ENCODE measurements at places on chromosomes 7 and 10.

- no peak for DNase-seq
Measured at GRCh38 chr10:130956251-130956650, 355.3 kb downstream of the TCERG1L start.

- DNase-seq: no peak
Measured at GRCh38 chr10:113305871-113306270, 247.0 kb upstream of the HABP2 start.

GRCh38 chr10:62498271-62498670, 124.1 kb downstream of the ZNF365 start:
- DNase-seq: no peak

GRCh38 chr7:111324228-111324627, 233.3 kb downstream of the LRRN3 start:
- no peak for DNase-seq

GRCh38 chr10:132806561-132807003, 20.6 kb upstream of the NKX6-2 start:
- DNase-seq: no peak

GRCh38 chr10:121078036-121078435, 226.9 kb downstream of the WDR11 start:
- no peak for DNase-seq

GRCh38 chr7:40579401-40579800, 444.6 kb downstream of the SUGCT start:
- DNase-seq: no peak

GRCh38 chr7:110827936-110828335, 263.0 kb upstream of the LRRN3 start:
- DNase-seq: no peak

GRCh38 chr10:62684911-62685310, 119.6 kb upstream of the ADO start:
- no peak for DNase-seq

- peak; percentile 87 for DNase-seq
Measured at GRCh38 chr7:16484453-16485158, 19.1 kb upstream of the SOSTDC1 start.

DNA sequence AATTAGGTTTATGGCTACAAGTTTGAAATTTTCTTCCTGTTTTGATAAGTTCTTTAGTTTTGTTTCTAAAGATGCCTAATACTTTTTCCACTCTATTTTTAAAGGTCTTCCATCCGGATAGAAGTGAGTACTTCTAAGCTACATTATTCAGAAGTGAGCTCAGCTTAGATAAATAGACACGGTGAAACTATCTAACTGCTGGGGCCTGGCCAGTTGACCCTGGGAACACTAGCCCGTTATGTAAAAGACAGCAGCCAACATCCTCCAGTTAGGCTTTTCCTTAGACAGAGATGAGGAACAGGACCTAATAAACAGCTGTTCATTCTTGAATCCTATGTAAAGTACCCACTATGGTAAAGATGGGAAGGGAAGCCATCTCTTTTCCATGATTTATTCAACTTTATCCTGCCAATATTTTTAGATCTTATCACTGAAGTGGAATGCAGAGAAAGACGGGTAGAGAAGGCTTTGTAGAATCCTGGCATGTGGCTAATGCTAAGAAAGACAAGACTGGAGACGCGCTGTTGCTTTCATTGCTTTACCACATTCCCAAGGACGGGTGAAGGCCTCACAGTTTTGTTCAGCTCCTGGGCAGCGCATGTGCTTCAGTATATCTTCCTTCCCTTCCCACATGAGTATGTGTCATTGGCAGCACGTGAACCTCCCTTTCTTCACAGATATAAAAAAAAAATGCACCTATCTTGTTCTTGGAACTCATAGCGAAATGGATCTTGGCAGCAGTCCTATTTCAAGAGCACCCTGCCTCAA, 340.0 kb upstream of the MEOX2 start:
- no peak for DNase-seq

- no peak for DNase-seq
Measured at GRCh38 chr7:132687981-132688383, 111.7 kb upstream of the PLXNA4 start.

DNA sequence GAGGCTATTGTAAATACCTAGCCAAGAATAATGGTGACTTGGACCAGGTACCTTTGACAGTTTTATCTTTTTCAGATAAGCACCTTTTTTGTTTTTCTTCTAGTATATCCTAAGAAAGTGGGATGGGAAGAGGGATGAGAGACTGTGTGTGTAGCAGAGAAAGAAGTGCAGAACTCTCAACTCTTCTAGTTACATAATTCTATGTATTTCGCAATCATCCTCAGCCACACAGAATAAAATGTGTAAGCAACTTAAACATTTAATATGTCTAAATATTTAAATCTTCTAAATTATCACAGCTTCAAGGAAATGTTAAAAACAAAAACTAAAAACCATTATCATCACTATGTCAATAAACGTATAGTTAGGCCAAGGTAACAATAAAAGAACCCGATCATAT, 42.6 kb upstream of the GSAP start:
- DNase-seq: no peak

- DNase-seq: no peak
Measured at GRCh38 chr10:69851306-69851705, 49.6 kb downstream of the COL13A1 start.

- no peak for DNase-seq
Measured at GRCh38 chr7:44258865-44259546, 58.2 kb downstream of the YKT6 start.

DNA sequence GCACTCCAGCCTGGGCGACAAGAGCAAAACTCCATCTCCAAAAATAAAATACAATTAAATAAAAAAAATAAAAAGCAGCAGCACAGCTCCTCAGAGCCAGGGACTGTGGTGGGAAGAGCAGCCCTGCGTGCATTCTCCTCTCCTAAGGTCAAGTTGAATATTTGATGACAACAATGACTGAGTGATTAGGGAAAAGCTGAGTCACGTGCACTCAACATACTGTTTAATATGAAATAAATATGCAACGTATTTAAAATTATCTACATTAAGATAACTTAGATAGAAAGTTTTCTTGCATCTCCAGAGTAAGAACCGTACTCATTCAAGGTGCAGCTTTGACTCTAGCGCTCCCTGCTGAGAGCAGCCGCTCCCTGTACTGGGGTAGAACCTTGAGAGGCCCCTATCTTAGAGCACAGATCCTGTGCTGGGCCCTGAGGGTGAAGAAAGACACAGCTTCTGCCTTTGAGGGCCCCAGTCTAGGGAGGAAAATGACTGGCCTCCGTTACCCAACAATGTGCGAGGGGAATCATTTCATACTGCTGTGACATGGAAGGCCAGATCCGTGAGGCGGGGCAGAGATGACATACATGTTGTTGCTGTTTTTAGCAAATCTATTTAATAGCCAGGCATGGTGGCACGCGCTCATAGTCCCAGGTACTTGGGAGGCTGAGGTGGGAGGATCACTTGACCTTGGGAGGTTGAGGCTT, 81.1 kb downstream of the SVIL start:
- DNase-seq: no peak

GRCh38 chr7:99997545-99998137, 17.8 kb upstream of the ZKSCAN1 start:
- no peak for DNase-seq

- DNase-seq: no peak
Measured at GRCh38 chr10:84087202-84087601, 52.1 kb upstream of the GHITM start.

DNA sequence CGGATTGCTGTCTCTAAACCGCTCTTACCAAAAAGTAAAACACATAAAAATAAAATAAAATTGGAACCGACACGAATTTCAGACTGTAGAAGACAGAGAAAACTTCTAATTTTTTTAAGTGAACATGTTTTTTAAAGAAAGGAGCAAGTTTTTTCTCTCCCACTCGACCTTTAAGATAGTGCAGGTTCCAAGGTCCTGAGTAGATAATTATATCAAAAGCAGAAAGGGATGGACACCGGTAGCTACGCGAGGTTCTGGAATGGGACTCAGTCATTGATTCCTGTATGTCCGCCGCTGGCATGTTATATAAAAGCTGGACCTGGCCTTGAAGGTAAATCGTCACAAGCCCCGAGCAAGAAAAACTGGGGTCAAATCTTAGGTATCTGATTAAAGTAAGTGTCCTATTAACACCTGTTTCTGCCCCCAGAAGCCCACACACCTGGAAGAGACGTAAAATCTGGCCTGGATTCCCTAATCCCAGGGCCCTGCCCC, 462 bp upstream of the CISD1 start:
- no peak for DNase-seq

- DNase-seq: no peak
Measured at GRCh38 chr10:73935895-73936294, 25.0 kb downstream of the PLAU start.

- no peak for DNase-seq
Measured at GRCh38 chr7:151415375-151416105, 5.7 kb upstream of the WDR86 start.

DNA sequence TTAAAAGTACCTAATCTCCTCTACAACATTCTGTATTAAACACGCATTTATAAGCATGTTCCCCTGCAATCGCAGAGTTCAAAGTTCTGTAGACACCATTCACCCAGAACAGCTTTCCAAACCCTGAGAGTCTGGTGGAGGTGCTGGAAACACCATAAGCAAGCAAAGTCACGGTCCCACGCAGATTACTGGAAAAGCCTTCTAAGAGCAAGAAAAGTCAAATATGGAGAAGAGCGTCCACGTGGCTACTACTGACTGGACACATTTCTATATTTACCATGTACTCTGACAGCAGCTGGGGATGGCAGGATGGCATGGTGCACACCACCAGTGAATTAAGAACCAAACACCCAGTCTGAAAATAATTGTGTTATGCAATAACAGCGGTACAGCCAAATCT, 97.7 kb downstream of the PARD3 start:
- no peak for DNase-seq
